ENCODE measurements at places on chromosomes 12 and 14.

- no peak for DNase-seq
Observed at GRCh38 chr14:36874396-36875138, 212.9 kb downstream of the PAX9 start.

GRCh38 chr12:2804393-2805142 lies 7.9 kb upstream of the ITFG2 start:
- DNase-seq = no peak

- DNase-seq = no peak
Observed at GRCh38 chr14:99233222-99234035, 38.6 kb downstream of the BCL11B start.

GRCh38 chr12:50309950-50310349 lies 26.6 kb upstream of the LIMA1 start:
- DNase-seq = no peak

DNA sequence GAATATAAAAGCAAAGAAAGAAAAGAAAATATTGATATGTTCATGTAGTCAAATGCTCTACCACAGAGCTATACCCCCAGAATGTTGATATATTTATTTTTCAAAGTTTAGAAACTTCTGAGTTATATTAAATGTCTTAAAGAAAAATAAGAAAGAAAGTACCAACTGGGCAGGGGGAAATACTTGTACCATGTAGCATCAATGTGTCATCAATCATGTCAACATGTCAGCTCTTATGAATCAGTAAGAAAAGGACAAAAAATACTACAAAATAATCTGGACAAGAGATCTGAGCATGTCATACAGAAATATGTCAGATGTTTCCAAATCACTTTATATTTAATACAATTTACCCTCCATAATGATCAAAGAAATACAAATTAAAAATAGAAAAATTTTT lies 595.1 kb upstream of the ATP2B1 start:
- no peak for DNase-seq

DNA sequence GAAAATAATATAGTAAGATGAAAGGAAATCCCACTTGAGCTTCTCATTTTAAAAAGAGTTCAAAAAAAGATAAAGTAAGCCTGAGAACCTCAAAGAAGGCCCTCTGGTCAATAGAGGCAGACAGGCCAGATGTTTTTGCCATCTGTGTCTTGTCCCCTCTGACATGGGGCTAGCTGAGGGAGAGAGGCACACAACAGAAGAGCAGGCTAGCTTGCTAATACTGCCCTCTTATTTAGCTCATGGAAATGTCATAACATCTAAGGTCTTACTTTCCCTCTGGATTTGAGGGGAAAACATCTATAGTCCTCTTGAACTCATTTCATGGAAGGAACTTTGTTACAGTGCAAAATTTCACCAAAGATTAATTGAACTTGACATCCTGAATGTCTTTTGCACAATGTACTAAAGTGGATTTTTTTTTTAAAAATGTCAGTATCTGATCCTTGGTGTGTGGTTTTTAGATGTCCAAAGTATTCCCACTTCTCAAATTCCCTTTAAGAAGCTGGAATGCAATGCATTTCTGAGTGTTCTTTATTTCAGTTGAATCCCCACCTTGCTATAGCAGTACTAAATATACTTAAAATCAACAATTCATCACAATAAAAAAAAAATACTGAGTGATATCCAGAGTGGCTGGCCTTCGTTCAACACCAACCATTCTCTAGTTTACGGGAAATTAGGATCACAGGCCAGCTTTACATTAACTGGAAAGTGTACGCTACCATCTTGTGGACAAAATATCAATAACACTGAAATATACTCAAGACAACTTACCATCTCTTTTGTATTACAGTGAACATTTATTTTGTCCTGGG lies 176.7 kb downstream of the PAH start:
- no peak for DNase-seq

DNA sequence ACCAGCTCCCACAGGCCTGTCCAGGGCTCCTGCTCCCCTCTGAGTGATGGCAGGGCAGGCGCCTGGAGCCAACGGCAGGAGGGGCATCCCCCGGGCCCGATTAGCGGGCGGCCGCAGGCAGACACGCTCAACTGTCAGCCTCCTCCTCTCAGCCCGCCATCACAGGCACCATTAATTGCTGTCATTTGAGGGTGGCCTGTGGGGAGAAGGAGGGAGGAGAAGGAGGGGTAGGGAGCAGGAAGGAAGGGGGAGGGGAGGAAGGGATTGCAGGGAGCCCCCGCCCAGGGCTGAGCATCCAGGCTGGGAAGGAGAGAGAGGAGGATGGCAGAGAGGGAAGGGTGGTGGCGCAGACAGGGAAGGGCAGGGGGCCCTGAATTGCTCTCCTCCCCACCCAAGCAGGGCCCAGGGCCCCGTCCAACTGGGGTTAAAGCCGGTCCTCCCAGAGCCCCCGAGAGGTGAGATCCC lies 36.1 kb downstream of the NCOR2 start:
- DNase-seq = no peak

- DNase-seq = peak; percentile 45
Observed at GRCh38 chr12:51886021-51886710, 1.7 kb upstream of the ANKRD33 start.

- no peak for DNase-seq
Observed at GRCh38 chr14:62921466-62921865, 123.8 kb downstream of the KCNH5 start.

- DNase-seq = no peak
Observed at GRCh38 chr12:3720772-3721171, 32.1 kb downstream of the CRACR2A start.

- DNase-seq = no peak
Observed at GRCh38 chr12:119835068-119835467, 42.1 kb downstream of the CIT start.

DNA sequence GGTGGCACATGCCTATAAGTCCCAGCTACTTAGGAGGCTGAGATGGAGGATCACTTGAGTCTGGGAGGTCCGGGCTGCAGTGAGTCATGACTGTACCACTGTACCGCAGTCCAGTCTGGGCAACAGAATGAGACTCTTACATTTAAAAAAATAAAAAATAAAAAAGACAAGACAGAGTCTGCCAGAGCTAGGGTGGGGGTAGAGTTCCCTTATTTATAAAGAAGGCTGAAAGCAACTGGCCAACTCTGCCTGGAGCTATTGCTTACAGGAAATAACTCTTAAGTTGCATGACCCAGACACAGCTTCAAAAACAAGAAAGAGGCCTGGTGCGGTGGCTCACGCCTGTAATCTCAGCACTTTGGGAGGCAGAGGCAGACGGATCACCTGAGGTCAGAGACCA lies 31.5 kb downstream of the NUMB start:
- no peak for DNase-seq

DNA sequence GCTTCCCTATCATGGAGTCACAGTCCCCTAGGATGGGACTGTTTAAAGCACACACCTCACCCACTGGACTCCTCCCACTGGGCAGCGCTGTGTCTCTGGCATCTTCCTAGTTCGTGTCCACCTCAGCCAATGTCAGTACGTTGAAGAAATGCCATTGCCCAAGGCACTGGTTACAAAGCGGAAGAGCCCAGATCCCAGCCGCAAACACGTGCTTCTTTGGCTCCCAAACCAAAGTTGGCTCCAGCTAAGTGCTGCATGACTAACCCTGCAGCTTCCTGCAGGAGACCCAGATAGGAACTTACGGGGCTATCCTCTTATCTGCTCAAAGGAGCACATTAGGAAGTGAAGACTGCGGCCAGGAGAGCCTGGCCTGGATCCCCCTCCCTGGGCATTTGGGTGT lies 9.3 kb downstream of the SYNE3 start:
- no peak for DNase-seq

DNA sequence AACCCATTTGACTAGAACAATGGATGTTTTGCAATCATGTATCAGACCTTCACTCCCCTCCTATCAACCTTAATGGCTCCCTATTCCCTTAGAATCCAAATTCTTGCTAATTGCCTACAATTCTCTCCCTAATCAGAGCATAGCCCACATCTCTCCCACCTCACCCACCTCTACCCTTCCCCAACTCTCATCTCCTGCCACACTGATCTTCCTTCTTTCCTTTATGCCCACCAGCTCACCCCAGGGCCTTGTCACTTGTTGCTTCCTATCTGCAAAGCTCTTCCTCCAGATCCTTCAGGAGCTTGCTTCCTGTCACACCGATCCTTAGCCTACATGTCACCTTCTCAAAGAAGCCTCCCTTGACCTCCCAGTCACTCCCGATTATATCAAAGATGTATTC lies 177.8 kb downstream of the KSR2 start:
- no peak for DNase-seq

DNA sequence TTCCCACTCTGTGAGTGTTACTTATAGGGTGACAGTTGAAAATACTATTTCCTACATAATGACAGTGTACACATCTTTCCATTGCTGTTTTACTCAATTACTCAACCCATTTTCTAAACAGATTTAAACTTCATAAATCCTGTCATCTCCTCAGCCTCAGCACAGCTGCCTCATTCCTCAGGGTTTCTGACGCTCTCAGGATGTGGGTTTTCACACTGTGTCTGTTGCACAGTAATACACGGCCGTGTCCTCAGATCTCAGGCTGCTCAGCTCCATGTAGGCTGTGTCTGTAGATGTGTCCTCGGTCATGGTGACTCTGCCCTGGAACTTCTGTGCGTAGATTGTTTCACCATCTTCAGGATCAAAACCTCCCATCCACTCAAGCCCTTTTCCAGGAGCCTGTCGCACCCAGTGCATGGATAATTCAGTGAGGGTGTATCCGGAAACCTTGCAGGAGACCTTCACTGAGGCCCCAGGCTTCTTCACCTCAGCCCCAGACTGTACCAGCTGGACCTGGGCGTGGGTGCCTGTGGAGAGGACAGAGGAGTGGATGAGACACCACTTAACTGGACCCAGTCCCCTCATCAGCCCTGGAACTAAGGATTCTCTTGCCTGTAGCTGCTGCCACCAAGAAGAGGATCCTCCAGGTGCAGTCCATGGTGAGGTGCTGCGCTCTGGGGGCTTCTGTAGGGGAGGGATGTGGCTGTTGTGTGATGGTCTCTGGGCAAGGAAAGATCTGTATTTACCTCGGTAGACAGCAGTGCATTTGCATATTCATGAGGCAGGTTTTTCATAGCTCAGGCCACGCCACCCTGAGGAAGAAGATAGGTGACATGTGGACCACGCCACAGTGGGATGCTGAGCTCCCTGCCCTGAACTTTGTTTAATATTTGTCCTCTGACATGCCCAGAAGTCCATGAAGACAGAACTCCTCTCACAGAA lies 750.2 kb downstream of the TMEM121 start:
- no peak for DNase-seq

DNA sequence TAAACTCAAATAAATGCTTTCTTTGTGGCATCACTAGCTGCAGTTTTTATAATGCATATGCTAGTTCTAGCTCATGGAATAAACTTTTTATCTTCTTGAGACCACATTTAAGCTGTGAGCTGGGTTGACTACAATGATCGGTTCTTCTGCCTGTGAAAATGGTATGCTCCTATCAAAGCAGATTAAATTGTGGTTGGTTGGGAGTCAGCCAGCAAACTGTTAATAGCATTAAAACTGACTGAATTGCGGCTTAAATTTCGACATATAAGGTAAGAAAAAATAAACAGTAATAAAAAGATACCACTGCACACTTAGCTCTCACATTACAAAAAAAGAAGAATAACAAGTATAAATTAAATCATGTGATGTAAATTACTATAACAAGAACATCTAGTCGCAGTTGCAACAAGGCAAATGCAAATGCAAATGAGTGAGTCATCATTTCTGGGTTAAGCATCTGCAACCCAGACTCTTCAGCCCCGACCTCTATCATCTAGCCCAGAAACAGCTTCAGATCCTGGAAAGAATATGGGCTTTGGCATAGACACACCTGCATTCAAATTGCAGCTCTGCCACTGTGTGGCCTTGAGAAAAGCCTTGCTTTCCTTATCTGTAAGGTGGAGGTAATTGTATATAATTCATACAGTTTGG lies 19.8 kb upstream of the DHRS7 start:
- DNase-seq = no peak

DNA sequence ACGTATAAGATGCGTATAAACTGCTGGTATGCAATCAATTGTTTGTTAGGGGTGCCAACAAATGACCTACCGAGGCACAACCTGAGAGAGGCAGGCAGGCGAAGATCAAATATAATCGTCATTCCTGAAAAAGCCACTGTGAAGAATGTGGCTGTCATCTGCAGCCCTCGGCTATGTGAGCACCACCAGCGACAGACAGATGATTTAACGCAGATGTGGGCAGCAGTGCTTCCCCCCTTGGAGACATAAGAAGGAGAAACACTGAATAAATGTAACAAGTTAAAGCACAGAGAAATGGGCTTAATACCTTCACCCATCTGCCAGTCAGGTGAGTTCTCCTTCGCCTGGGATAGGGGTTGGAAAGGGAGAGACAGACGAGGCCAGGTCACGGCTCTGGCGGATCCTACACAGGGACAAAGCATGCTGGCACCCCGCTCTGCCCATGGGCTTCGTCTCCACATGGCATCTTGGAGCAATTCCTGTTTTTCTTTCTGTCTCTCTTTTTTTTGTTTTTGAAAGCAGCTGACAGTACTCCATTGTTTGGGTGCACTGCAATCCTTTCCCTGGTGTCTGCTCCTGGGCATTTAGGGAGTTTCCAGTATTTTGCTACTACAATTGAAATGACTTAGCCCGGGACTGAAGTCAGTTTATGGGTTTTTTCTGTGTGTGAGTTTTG lies 28.1 kb downstream of the TNFAIP2 start:
- DNase-seq = no peak

DNA sequence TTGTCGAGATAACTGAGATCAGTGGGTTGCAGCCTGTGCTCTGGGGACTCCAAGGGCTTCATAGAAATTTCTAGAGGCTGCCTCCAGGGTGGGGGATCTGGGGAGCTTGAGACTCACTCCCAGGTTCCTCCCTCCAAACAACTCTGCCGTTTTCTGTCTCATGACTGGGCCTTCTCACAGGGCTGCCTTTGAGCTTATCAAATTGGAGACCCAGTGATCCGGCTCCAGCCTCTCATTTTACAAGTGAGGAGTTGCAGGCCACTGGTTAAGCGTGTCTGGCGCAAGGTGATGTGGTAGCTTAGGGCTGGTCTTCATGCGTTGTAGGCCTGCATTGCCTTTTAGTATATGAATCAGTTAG lies 85.8 kb downstream of the SLC25A47 start:
- no peak for DNase-seq

DNA sequence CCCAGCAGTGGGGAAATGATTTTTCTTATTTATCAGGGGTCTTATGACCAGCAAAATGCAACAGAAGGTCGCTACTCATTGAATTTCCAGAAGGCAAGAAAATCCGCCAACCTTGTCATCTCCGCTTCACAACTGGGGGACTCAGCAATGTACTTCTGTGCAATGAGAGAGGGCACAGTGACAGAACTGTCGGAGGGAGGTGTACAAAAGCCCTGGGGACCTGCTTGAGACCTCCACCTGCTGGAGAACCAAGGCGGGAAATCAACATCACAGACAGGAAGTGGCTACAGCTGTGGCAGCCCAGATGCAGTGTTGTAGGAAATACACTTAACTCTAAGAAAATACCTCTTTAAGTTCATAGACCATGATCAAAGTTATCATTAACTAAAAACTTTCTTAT lies 250.9 kb upstream of the OR4E1 start:
- DNase-seq = no peak

All from right forelimb (tissue), 1 donor.